Daoy (cell line): ENCODE measurements at places on chromosomes 3 and 15. TPM values are rescaled to one million over a fixed set of nuclear protein-coding genes. Genes with fewer than 3 reads are reported as not detected.

The GCNT3 gene
- not detected in 2 replicates for total RNA-seq

The SPESP1 gene
- not detected in 2 replicates for total RNA-seq

GRCh38 chr15:90479656-90480055, 50.1 kb upstream of the CRTC3 start:
- DNase-seq = no peak

The RSL24D1 gene
- total RNA-seq = 146 and 195 TPM in 2 replicates

DNA sequence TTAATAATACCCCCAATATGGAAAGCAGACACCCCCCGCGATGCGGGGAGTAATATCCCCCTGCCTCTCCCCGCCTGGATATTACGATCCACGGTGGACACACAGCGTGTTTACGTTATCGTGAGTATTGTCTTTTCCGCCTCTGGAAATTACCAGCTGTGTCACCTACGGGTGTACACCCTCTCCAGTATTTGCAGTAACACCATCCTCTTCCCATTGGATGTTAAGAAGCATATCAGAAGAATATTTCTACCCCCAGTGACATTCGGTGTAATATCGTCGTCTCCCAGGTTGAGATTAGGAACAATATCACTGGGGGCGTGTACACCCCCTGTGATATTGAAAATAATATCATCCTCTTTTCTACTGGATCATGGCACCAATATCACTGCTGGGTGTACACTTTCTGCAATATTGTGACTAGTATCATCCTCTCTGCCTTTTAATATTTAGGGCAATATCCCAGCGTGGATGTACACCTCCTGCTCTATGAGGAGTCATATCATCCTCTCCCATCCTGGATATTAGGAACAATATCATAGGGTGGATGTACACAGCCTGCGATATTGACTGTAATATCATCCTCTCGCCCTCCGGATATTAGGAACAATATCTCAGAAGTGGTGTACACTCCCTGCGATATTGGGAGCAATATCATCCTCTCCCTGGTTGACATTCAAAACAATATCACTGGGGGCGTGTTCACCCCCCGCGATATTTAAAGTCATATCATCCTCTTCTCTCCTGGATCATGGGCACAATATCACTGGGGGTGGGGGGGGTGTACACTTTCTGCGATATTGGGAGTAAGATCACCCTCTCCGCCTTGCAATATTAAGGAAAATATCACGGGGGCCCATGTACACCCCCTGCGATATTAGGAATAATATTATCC, 20.3 kb upstream of the BMF start:
- no peak for DNase-seq

The TMC3 gene
- total RNA-seq = not detected in 2 replicates

DNA sequence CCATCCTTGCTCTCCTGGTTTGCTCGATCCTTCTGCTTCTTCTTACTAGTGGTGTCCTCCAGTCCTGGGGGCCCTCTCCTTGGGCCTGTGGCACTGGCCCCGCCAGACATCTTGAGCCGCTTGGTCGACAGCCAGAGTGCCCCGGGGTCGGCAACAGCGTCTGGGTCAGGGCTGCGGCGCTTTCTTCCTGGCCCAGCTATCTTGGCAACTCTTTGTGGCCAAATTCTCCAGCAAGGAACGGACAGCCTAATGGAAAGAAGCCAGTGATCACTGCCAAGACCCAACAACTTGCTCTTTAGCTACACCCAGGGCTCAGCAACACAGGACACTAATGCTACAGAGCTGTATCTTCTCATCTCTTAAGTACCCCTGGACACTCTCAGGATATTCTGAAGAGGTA, 1.6 kb downstream of the USP19 start:
- DNase-seq = no peak

DNA sequence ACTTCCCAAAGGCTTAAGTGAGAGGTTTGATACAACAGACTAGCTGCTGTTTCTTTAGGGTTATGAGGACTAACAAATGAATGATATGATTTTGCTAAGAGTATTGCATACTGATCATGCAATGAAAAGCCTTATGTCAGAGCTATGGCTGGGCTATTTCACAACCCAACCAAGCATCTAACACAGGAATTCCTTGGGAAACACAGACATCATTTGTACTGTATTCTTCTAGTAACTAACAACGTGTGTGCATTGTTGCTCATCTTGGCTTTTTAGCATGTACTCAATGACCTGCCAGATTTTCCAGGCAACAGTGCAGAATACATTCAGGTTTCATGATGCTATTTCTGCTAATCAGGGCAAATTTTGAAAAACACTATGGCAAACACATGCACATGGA, 19.3 kb downstream of the PDZRN3 start:
- no peak for DNase-seq

DNA sequence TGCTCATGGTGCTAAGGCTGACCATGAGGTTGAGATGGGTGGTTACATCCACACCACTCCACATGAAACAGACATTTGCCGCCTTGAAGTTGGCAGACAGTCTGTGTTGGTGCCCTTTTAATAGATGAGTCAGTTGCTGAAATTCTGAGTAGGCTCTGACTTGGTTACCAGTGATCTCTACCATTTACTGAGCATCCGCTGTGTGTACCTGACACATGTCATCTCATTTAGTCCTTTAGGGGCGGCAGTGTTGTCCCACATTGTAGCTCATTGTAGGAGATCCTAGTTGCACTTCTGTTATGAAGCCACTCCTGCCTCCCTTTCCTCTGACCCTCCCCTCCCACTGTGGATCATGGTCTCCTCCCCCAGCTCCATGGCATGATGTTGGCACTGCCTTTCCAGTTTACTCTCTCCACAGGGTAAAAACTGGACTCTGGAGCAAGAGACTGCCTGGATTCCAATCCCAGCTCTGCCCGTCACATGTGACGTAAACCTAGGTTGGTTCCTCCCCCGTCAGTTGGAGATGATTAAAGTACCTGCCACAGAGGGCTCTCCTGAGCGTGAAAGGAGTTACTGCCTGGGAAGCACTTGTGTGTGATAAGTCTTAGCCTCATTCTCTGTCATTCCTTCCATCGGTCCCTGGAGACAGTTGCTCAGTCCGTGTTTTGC, 21.6 kb downstream of the SLCO3A1 start:
- no peak for DNase-seq

The TP63 gene
- total RNA-seq = 0.29 and 0.36 TPM in 2 replicates

The EPHA6 gene
- total RNA-seq = not detected in 2 replicates

- DNase-seq = no peak
These were observed 106.5 kb downstream of the SUCNR1 start for GRCh38 chr3:151979906-151980305.

DNA sequence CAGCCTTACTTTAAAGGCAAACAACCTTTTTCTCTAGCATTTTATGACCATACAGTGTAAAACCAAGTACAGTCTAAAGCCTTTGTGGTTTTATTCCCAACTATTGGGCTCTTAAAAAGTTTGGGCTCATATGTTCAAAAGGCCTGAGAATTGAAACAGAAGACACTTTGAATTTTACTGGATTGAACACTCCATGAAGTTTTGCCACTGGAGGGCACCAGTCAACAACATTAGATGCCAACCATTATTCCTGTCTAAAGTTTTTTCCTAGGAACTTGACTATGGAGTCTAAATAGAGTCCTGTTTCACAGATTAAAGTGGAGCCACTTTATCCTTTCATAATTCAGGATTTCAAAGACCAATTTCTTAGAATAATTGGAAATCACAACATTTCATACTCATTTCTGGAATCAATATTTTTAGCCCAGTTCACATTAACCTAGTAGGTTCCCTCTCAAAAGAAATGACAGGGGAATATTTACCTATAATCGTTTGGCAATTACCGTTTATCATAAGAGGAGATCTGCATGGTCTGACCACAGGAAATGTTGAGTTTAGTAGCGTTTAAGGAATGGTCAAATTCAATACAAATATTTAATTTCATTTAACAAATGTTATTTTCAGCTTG, 244.1 kb upstream of the PDZRN3 start:
- DNase-seq = peak; percentile 4

DNA sequence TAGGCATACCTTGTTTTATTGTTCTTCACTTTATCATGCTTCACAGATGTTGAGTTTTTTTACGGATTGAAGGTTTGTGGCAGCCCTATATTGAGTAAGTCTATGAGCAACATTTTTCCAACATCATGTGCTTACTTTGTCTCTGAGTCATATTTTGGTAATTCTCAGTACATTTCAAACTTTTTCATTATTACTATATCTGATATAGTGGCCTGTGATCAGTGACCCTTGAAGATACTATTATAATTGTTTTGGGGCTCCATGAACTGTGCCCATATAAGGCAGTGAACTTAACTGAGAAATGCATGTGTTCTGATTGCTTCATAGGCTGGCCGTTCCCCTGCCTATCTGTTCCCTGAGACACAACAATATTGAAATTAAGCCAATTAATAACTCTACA, 42.8 kb upstream of the NSMCE3 start:
- DNase-seq = no peak

GRCh38 chr15:82587805-82588204, 47.5 kb upstream of the RPS17 start:
- no peak for DNase-seq

The BFSP2 gene
- not detected in 2 replicates for total RNA-seq

- no peak for DNase-seq
These were observed 142.4 kb downstream of the TPRA1 start for GRCh38 chr3:127448161-127448561.

The BLM gene
- total RNA-seq = 23.5 and 24.8 TPM in 2 replicates

The PPP1R14D gene
- total RNA-seq = not detected in 2 replicates

- DNase-seq = no peak
These were observed 614.6 kb upstream of the TBL1XR1 start for GRCh38 chr3:177811835-177812234.

DNA sequence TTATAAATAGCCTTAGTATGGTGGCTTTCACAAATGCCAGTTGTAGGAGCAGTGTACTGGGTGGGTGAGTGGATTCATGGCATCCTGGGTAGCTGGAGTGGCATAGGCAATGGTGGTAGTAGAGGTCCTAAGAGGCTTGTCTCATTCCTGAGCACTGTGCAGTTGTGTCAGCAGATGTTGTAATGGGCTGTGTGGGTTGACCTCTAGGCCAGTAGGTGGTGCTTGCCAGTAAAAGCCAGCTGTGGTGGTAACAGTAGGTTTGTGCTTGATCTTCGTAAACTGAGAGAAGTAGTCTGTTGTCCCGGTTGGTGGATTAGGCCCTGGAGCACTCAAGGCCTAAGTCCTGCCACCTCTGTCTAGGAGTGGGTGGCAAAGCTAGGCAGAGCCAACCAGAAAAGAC, 149.7 kb upstream of the SUCLG2 start:
- DNase-seq = no peak

- no peak for DNase-seq
These were observed 726.5 kb upstream of the NECTIN3 start for GRCh38 chr3:110344897-110345767.

DNA sequence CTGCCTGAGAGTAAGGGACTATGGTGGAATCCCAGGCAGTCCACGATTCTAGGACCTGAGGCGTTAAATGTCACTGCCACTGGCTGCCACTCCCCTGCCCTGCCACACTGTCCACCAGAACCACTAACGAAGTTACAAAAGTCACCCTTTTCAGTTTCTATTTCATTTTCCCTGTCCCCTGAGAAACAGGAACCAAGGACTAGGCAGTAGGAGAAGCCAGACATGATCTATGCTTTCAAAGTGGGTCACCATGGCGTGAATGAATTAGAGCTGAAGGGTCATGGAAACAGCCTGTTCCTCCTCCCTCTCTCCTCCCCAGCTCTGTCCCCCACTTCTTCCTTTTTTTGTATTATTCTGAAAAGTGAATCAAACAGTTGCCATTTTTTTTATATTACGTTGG, 9.1 kb upstream of the ADPRH start:
- DNase-seq = no peak
